ENCODE measurements at places on chromosomes 2 and 18.

GRCh38 chr18:62717925-62718800 lies 2.8 kb downstream of the PHLPP1 start:
- H3K27ac ChIP-seq = no peak overlapping the region
- H3K4me3 ChIP-seq = peak overlapping the region; percentile 55
- no peaks in the 10 kb centered on the region for H3K36me3 ChIP-seq
- peaks cover 6% of the 10 kb centered on the region for H3K4me1 ChIP-seq
- DNase-seq = no peak

- DNase-seq = no peak
- no peak overlapping the region for H3K27ac ChIP-seq
- H3K4me3 ChIP-seq = no peak overlapping the region
- no peaks in the 10 kb centered on the region for H3K36me3 ChIP-seq
Measured at GRCh38 chr2:172196768-172197431, 94.2 kb upstream of the DLX2 start.

GRCh38 chr2:109187711-109188495 lies 58.9 kb downstream of the SH3RF3 start:
- no peak for DNase-seq
- H3K36me3 ChIP-seq = no peaks in the 10 kb centered on the region
- no peak overlapping the region for H3K27ac ChIP-seq
- no peak overlapping the region for H3K4me3 ChIP-seq

DNA sequence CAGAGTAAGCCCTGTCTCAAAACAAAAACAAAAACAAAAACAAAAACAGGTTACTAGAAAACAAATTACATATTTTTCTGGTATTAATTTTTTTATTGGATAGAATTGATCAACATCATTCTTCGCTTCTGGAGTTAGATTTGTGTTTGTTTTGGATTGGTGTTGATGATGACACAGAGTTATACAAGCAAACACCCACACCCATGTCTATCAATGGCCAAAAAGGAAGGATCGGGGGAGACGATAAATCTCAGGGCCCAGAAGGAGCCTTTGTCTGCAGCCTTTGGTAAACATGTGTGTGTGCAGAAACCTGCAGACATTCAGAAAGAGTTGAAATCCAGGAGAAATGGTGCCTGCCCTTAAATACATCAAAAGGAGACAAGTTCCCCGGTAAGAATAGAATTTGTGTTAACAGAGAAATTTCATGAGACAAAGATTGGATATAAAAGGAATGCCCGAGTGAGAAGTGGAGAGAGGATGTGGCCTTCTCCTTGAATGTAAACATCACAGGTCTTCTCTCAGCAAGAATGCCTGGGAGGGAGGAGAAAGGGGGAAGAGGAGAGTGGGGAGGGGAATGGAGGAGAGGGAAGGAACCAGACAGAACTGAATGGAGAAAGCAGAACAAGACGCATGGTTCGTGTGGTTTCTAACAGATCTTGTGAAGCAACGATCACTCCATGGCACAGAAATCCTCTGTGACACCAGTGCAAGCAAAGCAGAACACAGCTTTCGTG lies 40.4 kb upstream of the TMEM178A start:
- H3K27me3 ChIP-seq = no peaks in the 10 kb centered on the region
- no peaks in the 10 kb centered on the region for H3K36me3 ChIP-seq
- H3K4me1 ChIP-seq = no peaks in the 10 kb centered on the region

- H3K27ac ChIP-seq = no peak overlapping the region
- H3K27me3 ChIP-seq = no peaks in the 10 kb centered on the region
- H3K4me3 ChIP-seq = no peak overlapping the region
- peaks cover 47% of the 10 kb centered on the region for H3K36me3 ChIP-seq
Measured at GRCh38 chr2:190999949-191000665, 13.9 kb downstream of the STAT1 start.

DNA sequence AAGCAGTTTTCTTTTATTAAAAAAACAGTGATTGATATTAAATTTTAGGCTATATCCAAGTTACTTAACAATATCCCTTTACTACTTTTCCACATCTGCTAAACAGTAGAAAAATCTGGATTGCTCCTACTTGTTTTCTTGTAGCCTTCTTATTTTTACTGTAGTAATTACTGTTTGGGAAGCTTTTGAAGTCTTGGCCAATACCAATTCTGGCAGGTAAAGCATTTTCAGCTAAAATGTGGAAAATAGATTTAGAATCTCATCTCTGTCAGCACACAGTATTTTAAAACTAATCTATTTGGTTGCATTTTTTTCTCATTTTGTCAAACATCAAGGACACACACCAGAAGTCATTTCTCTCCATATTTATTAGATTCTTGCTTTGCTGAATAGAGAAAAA lies 1485.7 kb upstream of the PIK3C3 start:
- H3K4me1 ChIP-seq = no peaks in the 10 kb centered on the region
- H3K36me3 ChIP-seq = no peaks in the 10 kb centered on the region
- H3K27ac ChIP-seq = no peak overlapping the region
- H3K4me3 ChIP-seq = no peak overlapping the region
- DNase-seq = no peak

GRCh38 chr18:60277855-60278480 lies 94.6 kb downstream of the MC4R start:
- H3K36me3 ChIP-seq = no peaks in the 10 kb centered on the region
- no peaks in the 10 kb centered on the region for H3K4me1 ChIP-seq
- DNase-seq = no peak
- H3K4me3 ChIP-seq = no peak overlapping the region
- no peaks in the 10 kb centered on the region for H3K27me3 ChIP-seq
- H3K27ac ChIP-seq = no peak overlapping the region

DNA sequence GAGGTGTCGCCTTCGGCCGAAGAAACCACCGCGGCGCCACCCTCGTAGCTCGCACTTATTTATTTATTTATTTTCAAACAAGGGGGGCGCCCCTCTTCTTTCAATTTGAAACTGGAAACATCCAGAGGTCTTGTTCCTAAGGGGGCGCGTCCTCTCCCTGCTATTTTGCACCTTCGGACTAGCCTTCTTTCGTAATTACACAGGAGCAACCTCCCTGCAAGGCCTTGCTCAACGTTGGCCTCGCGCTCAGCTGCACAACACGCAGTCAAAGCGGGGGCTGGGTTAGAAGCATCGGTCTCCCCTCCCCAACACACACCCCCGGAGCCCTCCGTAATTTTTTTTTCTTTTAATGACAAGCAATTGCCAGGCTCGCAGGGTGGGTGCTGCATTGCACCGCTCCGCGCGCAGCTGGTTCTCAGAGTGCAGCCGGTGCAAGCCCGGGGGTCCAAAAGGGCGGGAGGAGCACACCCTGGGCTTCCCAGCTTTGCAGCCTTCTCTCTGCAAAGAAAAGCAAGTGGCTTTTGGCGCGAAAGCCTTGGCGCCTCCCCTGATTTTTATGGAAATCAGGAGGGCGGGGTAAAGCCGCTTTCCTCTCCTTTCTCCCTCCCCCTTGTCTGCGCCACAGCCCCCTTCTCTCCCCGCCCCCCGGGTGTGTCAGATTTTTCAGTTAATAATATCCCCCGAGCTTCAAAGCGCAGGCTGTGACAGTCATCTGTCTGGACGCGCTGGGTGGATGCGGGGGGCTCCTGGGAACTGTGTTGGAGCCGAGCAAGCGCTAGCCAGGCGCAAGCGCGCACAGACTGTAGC lies at the start of gene MYCN:
MYCN (plus strand) TSS at position 697 of the 807 bp plus-strand sequence. CDS start 1,515 bp downstream, outside the sequence.
- H3K4me3 ChIP-seq = peak within 1 kb of the TSS; percentile 19
- H3K27ac ChIP-seq = no peak within 1 kb of the TSS
- no peak for DNase-seq
- H3K27me3 ChIP-seq = peaks cover 26% of the 10 kb centered on the region

DNA sequence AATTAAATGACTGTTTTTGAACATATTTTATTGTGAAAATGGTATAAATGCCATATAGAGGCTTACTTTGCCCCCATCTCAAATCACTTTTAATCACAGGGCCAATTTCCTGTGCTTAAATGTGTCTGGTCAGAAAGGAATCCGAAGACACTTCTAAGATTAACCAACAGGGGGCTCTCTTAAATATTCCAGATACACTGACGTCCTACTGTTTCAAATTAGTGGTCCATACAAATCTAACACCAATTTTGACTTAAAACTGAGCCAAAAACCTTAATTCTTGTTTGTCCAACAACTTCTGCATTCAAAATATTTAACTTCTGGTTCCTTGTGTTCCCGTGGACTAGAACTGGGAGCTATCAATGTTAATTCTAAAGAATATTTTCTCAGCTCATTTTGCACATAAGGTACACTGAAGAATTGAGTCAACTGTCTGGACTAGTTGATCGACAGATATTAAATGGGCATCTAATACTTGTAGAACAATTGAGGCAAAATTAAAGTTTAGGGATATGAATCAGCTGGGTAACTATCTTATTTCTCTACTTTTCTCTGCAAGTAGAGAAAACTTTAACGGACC lies 557.5 kb downstream of the ARHGAP15 start:
- no peaks in the 10 kb centered on the region for H3K27me3 ChIP-seq
- H3K4me1 ChIP-seq = no peaks in the 10 kb centered on the region

- no peaks in the 10 kb centered on the region for H3K36me3 ChIP-seq
- H3K4me1 ChIP-seq = no peaks in the 10 kb centered on the region
- no peak for DNase-seq
- H3K27me3 ChIP-seq = no peaks in the 10 kb centered on the region
- H3K27ac ChIP-seq = no peak overlapping the region
Measured at GRCh38 chr2:52703004-52703403, 1064.6 kb upstream of the CHAC2 start.

DNA sequence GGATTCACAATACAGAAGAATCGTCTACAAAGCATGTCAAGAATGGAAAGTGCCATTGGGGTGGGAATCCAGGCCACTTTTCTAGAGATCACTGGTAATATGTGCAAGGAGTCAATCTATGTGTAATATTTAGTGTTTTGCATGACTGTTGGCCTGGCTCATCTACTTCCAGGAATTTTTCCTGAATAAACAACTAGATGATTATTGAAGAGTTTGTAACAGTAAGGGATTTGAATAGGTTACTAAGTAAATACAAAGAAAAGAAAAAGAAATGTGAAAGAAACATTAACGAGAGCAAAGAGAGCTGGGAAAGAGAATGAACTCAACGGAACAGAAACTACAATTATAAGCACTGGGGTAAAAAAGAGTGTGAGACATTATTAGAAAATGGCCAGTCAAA lies 406.0 kb downstream of the TGIF1 start:
- no peak for DNase-seq
- H3K36me3 ChIP-seq = no peaks in the 10 kb centered on the region
- H3K4me1 ChIP-seq = no peaks in the 10 kb centered on the region
- no peak overlapping the region for H3K27ac ChIP-seq
- no peaks in the 10 kb centered on the region for H3K27me3 ChIP-seq

GRCh38 chr18:59724103-59724502 lies 26.9 kb upstream of the CCBE1 start:
- no peaks in the 10 kb centered on the region for H3K36me3 ChIP-seq
- DNase-seq = no peak
- H3K4me1 ChIP-seq = no peaks in the 10 kb centered on the region
- H3K27me3 ChIP-seq = no peaks in the 10 kb centered on the region
- no peak overlapping the region for H3K4me3 ChIP-seq
- H3K27ac ChIP-seq = no peak overlapping the region

- H3K4me1 ChIP-seq = no peaks in the 10 kb centered on the region
- no peak for DNase-seq
- H3K27ac ChIP-seq = no peak overlapping the region
Measured at GRCh38 chr2:162677476-162677875, 161.1 kb downstream of the KCNH7 start.

- H3K4me1 ChIP-seq = no peaks in the 10 kb centered on the region
- DNase-seq = no peak
Measured at GRCh38 chr2:28163627-28164279, 228.9 kb upstream of the FOSL2 start.

DNA sequence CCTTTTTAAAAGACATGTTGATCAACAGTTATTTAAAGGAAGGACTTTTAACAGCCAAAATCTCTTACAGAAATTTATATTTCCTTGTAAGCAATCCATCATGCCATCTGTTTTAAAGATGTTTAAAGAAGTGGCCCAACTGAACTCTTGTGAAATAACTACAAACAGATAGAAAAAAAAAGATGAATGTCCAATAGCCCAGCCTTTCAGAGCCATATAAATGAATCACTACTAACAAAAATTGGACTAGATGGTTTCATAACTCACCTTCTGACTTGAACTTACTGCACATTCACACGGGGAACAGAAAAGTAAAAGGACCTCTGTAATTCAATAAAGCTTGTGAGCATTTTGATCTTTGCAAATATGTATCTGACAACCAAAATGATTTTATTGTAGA lies 319.0 kb upstream of the CHAC2 start:
- H3K4me3 ChIP-seq = no peak overlapping the region
- H3K27ac ChIP-seq = no peak overlapping the region
- H3K36me3 ChIP-seq = no peaks in the 10 kb centered on the region

- no peak overlapping the region for H3K4me3 ChIP-seq
- H3K27me3 ChIP-seq = no peaks in the 10 kb centered on the region
- no peak overlapping the region for H3K27ac ChIP-seq
- H3K36me3 ChIP-seq = no peaks in the 10 kb centered on the region
- no peak for DNase-seq
Measured at GRCh38 chr2:229071292-229071976, 199.7 kb downstream of the PID1 start.

- DNase-seq = no peak
- no peaks in the 10 kb centered on the region for H3K27me3 ChIP-seq
- no peaks in the 10 kb centered on the region for H3K36me3 ChIP-seq
- H3K27ac ChIP-seq = no peak overlapping the region
Measured at GRCh38 chr18:60377778-60378469, 5.3 kb upstream of the MC4R start.

DNA sequence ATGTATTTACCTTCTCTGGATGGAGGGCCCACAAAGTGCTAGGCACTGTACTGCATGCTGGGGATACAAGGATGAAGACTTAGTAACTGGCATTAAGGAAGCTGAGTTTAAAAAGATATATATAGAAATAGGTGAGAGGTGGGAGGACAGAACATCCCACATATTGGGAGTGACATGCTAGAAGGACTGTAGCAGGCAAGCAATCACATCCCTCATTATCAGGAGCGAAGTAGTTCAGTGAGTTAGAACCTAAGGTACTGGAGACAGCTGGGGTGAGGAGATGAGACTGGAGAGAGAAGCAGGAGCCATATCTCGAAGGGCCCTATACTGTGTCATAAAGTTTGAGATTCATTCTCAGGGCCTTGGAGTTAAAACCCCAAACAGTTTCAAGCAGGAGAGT lies 10.9 kb upstream of the OSBPL1A start:
- DNase-seq = no peak
- H3K27me3 ChIP-seq = no peaks in the 10 kb centered on the region
- H3K4me3 ChIP-seq = no peak overlapping the region

DNA sequence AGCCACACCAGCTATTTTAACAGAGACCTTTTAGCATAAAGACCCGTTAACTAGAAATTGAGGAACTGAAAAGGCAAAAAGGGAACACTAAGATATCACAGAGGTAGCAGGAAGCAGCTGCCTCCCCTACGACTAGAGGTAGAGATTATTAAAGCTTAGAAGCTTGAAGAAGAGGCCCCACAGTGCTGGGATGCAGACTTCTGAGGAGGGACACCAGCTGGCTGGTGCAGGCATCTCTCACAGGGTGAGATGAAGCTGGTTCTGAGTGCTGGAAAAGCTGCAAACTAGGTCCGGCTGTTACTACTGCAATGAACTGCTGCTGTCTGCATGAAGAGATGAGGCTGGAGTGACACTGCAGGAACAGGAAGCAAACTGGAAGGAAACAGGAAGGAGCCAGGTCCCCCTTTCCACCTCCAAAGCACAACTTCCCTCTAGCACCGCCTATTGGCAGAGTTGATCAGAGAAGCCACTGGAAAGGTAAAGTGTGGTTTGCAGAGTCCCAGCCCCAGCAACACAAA lies 61.2 kb upstream of the MRPS9 start:
- DNase-seq = no peak
- no peaks in the 10 kb centered on the region for H3K27me3 ChIP-seq
- no peak overlapping the region for H3K4me3 ChIP-seq
- no peaks in the 10 kb centered on the region for H3K4me1 ChIP-seq

GRCh38 chr2:220275454-220275853 lies 648.0 kb downstream of the SLC4A3 start:
- H3K4me1 ChIP-seq = no peaks in the 10 kb centered on the region
- no peaks in the 10 kb centered on the region for H3K27me3 ChIP-seq
- no peak overlapping the region for H3K27ac ChIP-seq
- no peak overlapping the region for H3K4me3 ChIP-seq
- no peaks in the 10 kb centered on the region for H3K36me3 ChIP-seq

All from Panc1 (cell line).